Esophagus mucosa (tissue), 1 donor: ENCODE measurements at places on chromosomes 2 and 18.

DNA sequence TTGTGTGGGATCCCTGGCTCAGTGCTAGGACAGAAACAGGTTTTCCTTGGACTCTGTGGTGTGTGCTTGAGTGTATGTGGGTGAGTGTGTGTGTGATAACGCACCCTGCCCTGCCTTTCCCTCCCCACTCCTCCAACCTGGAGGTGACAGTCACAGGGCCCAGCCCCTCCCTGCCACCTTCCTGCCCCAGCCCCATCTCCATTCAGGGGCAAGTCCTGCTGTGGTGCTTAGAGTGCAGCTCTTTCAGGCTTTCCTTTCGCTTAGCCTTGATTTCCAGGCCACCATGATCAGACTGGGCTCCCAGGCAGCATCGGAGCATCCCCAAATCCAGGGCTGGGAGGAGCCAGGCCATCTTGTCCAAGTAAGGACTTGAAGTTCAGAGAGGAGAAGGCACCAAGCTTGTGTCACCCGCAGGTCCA, 185.2 kb downstream of the ZFP36L2 start:
- no peak for ATAC-seq

GRCh38 chr2:196183172-196183473, 11.7 kb upstream of the STK17B start:
- no peak for ATAC-seq

- no peak for ATAC-seq
Measured at GRCh38 chr2:43222475-43223309, 3.7 kb downstream of the ZFP36L2 start.

DNA sequence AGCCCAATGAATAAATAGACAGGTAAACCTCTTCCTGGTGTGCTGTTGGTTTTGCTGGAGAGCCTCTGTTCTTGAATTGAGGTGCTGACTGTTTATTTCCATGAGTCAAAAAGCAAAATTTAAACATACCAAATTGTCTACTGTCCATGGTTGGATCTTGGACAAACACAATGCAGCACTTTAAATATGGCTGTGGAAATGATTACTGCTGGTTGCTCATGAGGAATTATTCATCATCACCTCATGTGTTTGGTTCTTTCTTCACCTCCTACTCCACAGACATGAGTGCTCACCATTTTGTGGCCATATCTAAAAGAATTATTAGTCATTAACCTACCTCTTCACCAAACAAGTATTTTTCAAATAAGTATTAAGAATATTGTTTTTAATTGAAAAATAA, 85.3 kb upstream of the GALNT5 start:
- ATAC-seq, result no peak
